MCF 10A (cell line): ENCODE measurements at places on chromosomes 3 and 15. TPM values are rescaled to one million over a fixed set of nuclear protein-coding genes. Genes with fewer than 3 reads are reported as not detected.

- H3K27me3 ChIP-seq: no peaks in the 10 kb centered on the region
- DNase-seq: no peak
- H3K4me3 ChIP-seq: no peak overlapping the region
- H3K4me1 ChIP-seq: no peaks in the 10 kb centered on the region
These were observed 112.9 kb downstream of the OXNAD1 start for GRCh38 chr3:16377847-16378302.

- DNase-seq: peak; percentile 70
- no peaks in the 10 kb centered on the region for H3K27me3 ChIP-seq
- H3K4me3 ChIP-seq: peak overlapping the region; percentile 50
- H3K27ac ChIP-seq: peak overlapping the region; percentile 89
These were observed 161.9 kb downstream of the FNDC3B start for GRCh38 chr3:172201136-172201869.

DNA sequence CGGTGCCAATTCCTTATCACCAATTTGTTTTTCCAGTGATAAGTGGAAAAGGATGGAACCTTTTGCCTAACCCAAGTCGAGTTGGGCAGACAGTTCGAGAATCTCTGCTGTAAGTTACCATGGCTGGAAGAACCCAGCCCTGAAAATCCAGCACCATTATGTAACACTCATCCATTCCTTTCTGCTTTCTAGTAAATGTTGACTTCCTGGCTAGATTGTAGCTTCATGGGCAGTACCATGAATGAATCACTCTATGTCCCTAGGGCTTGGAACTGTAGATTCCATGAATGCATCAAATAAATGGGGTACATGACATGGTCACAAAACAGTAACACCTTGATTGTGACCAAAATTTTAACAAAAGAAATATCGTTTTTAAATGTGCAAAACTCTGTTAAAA is 14.0 kb downstream of the CHCHD4 start:
- H3K27ac ChIP-seq: no peak overlapping the region
- H3K4me1 ChIP-seq: no peaks in the 10 kb centered on the region
- H3K36me3 ChIP-seq: peaks cover 47% of the 10 kb centered on the region

DNA sequence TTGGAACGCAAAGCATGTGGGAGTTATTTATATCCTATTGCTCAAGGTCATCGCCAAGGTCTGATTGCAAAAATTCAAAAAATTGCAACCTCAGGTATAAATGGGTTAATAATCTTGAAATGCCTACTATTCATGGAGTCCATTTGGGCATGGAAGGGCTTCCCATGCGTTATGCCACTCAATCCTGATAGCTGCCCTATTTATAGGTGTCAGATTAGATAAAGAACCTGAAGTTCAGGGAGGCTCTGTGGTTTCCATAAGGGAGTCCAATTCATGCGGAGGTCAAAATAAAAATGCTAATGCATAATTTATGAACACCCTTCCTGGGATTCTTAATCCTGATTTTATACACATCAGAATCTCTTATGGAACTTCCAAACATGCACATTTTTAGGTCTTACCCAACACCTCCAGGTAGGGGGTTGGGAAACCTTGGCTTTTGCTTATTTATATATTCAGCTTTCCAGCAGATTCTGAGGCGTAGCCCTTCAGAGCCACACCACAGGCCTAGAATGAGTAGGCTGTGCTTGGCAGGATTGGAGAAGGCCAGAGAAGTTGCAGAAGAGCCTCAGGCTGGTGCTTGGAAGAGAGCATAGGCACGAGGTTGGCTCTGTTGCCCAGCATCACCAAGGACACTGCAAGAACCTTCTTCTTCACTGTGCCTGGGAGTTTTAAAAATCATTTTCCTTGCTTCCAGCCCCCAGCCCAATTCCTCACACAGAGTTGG is 324.4 kb upstream of the CFAP20DC start:
- no peaks in the 10 kb centered on the region for H3K4me1 ChIP-seq
- H3K36me3 ChIP-seq: no peaks in the 10 kb centered on the region
- H3K27me3 ChIP-seq: no peaks in the 10 kb centered on the region
- H3K27ac ChIP-seq: no peak overlapping the region
- H3K4me3 ChIP-seq: no peak overlapping the region

DNA sequence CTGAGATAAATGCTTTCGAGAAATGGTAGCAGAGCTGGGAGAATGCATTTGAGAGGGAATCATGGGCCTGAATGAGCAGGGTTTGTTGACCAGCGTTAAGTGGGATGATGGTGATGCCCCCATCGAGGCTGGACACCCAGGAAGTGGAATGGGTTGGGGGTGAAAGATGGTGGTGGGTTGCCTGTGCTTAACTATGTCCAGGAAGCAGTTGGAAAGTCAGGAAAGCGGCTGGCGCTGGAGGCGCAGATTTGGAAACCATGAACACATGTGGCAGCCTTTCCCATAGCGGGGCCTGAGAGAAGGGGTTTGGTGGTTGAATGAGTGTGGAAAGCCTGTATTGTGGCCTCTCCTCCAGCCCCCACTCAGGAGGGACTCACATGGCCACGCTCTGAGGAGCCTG is 80.7 kb downstream of the AAGAB start:
- H3K36me3 ChIP-seq: peaks cover 42% of the 10 kb centered on the region
- peak overlapping the region; percentile 80 for H3K27ac ChIP-seq
- H3K27me3 ChIP-seq: no peaks in the 10 kb centered on the region
- peaks cover 52% of the 10 kb centered on the region for H3K4me1 ChIP-seq
- no peak for DNase-seq
- peak overlapping the region; percentile 46 for H3K4me3 ChIP-seq

GRCh38 chr3:48016301-48016973 is at the start of gene MAP4:
Gene MAP4 (minus strand): TSS chr3:48016416. CDS start chr3:47998860, 17,556 bp downstream.
- H3K4me1 ChIP-seq: peaks cover 40% of the 10 kb centered on the region
- no peak within 1 kb of the TSS for H3K4me3 ChIP-seq
- H3K27me3 ChIP-seq: no peaks in the 10 kb centered on the region
- DNase-seq: no peak

GRCh38 chr3:117793622-117794265 is 1084.2 kb downstream of the TUSC7 start:
- H3K27ac ChIP-seq: no peak overlapping the region
- H3K4me1 ChIP-seq: peaks cover 12% of the 10 kb centered on the region
- no peaks in the 10 kb centered on the region for H3K27me3 ChIP-seq
- no peak for DNase-seq

GRCh38 chr15:64776402-64776786 is 1.0 kb upstream of the RBPMS2 start:
- H3K27ac ChIP-seq: no peak overlapping the region
- no peaks in the 10 kb centered on the region for H3K36me3 ChIP-seq
- peaks cover 11% of the 10 kb centered on the region for H3K27me3 ChIP-seq

DNA sequence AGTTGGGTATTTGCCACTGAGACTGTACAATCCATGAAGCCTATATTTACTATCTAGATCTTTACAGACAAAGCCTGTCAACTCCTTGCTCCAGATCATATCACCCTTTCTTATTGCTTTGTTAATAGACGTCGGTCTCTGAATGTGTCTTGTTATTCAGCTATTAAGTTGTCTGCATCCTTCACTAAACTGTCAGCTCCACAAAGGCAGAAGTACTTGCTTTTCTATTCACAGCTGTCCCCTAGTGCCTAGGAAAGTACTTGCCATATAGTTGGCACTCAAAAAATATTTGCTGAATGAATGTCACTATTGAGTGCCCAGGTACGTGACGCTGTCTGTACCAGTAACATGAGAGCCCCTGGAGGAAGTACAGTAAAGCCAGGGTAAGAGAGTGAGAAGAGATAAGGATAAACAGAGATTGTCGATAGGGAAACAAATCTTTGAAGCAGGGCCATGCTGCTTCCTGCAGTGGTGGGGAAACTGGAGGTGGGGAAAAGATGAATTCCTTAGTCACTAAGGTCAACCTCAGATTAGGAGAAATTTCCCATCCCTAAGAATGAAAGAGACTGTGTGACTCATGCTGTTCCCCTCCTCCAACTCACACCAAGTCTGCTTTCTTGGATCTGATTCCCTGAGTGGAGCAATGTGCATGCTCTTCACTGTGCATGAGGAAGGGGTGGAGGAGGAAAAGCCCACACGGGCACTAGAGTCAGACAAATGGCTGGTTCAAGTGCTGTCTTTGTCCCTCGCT is 36.3 kb downstream of the PRICKLE2 start:
- peak overlapping the region; percentile 75 for H3K27ac ChIP-seq
- no peaks in the 10 kb centered on the region for H3K36me3 ChIP-seq
- H3K27me3 ChIP-seq: no peaks in the 10 kb centered on the region
- H3K4me1 ChIP-seq: peaks cover 66% of the 10 kb centered on the region

- no peak overlapping the region for H3K27ac ChIP-seq
- peaks cover 5% of the 10 kb centered on the region for H3K4me1 ChIP-seq
- no peaks in the 10 kb centered on the region for H3K36me3 ChIP-seq
- H3K27me3 ChIP-seq: no peaks in the 10 kb centered on the region
- no peak overlapping the region for H3K4me3 ChIP-seq
- peak; percentile 45 for DNase-seq
These were observed 709.4 kb upstream of the NR2F2 start for GRCh38 chr15:95620934-95621579.

DNA sequence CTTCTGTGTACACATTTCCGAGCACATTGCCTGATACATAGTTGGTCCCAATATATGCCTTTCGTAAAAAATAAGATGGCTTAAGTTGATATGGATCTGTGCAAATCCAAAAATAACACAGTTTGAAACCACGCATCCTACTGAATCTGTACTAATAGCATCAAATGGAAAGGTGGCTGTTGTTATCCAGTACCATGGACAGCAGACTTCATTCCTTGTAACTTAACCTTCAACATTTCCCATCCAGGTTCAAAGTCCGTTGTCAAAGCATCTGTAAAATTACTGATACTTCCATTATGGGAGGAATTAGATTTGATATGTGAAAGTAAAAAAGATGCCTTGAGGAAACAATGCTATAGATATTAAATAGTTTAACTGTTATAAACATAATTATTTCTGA is 65.5 kb upstream of the C3orf49 start:
- H3K36me3 ChIP-seq: no peaks in the 10 kb centered on the region
- peak; percentile 57 for DNase-seq
- H3K4me1 ChIP-seq: no peaks in the 10 kb centered on the region
- no peak overlapping the region for H3K27ac ChIP-seq
- H3K27me3 ChIP-seq: no peaks in the 10 kb centered on the region
- H3K4me3 ChIP-seq: no peak overlapping the region

- no peaks in the 10 kb centered on the region for H3K36me3 ChIP-seq
- no peaks in the 10 kb centered on the region for H3K27me3 ChIP-seq
- H3K4me3 ChIP-seq: no peak overlapping the region
- H3K4me1 ChIP-seq: peaks cover 9% of the 10 kb centered on the region
- peak overlapping the region; percentile 62 for H3K27ac ChIP-seq
These were observed 52.4 kb downstream of the TNIK start for GRCh38 chr3:171407759-171408158.

DNA sequence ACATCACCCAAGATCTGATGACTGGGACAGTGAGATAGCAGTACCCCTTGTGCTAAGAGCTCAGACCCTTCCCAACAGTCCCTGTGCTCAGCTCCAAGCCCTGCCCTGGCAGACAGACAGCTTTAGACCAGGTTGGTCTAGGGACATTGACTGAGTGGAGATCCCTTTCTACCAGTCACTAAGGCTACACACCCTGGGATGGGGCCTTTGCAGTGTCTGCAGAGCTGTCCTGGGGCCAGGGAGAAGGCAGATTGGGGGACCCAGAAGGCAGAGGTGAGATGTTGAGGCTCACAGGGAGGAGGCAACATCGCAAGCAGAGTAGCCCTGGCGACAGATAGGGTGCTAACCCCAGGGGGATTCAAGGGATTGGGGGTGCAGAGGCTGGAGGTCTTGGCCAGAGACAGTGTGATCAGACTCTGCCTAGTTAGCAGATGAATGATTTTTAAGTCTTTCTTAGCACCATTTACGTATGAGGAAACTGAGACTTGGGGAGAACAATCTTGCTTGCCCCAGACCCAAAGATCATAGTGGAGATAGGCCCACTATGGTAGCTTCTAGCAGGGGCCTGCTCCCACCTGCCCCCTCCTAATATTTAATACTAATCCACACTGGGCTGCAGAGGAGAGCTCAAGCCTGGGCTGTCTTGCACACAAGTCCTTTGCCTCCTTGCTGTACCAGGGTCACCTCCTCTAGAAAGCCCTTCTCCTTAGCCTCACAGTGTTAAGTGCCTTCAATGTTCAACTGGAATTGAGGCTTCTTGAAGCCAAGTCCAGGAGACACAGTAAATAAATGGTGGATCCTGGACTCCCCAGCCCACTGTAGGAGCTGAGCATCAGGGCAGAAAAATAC is 32.6 kb downstream of the HMCES start:
- H3K4me3 ChIP-seq: no peak overlapping the region
- DNase-seq: no peak
- peak overlapping the region; percentile 4 for H3K27ac ChIP-seq
- H3K27me3 ChIP-seq: no peaks in the 10 kb centered on the region

GRCh38 chr3:129017484-129017899 is 16.4 kb downstream of the EFCC1 start:
- H3K27ac ChIP-seq: no peak overlapping the region
- H3K4me1 ChIP-seq: no peaks in the 10 kb centered on the region
- H3K27me3 ChIP-seq: no peaks in the 10 kb centered on the region
- DNase-seq: no peak
- no peak overlapping the region for H3K4me3 ChIP-seq

DNA sequence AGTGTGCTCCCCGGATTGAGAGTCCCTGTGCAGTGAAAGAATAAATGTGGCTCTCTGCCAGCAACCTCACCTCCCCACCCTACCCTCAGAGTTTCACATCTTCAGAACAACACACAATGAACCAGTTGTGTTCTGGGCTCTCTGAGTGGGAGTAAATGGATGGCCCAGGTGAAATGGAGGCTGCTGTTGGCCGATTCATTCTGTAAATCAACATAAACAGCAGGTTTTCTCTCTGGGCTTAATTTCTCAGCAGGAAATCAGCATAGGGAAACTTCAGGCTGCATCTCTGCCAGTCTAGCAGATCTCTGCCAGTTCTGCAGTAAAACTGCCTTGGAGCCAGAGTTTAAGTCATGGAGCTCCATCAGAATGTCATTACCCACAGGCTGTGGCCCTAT is 54.6 kb upstream of the FURIN start:
- no peak overlapping the region for H3K4me3 ChIP-seq
- H3K36me3 ChIP-seq: peaks cover 5% of the 10 kb centered on the region
- no peaks in the 10 kb centered on the region for H3K27me3 ChIP-seq
- H3K4me1 ChIP-seq: no peaks in the 10 kb centered on the region

DNA sequence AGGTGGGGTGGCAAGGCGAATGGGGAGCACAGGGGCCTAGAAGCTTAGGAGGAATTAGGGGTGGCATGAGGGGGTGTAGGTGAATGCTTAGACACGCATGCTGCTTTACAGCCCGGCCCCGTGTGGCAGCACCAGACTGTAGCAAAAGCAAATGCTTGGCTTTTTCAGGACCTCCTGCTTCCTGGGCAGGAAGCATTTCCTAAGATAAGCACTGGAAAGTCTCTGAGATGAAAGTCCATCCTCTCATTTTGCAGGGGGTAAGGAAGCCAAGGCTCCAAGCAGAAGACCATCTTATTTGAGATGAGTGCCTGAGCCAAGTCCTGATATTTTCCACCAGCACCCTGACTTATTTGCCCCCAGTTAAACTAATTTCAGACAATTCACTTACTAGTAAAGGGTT is 12.9 kb downstream of the SSUH2 start:
- H3K4me3 ChIP-seq: no peak overlapping the region
- no peaks in the 10 kb centered on the region for H3K36me3 ChIP-seq
- no peaks in the 10 kb centered on the region for H3K27me3 ChIP-seq

The GOLGA6L7 gene
- not detected in 2 replicates for total RNA-seq

The RBMS3 gene
- total RNA-seq: 65.5 and 74.2 TPM in 2 replicates

The MEX3B gene
- total RNA-seq: 4.6 and 5.3 TPM in 2 replicates

The GPR149 gene
- total RNA-seq: not detected in 2 replicates

The COL8A1 gene
- total RNA-seq: 29.1 and 112 TPM in 2 replicates

The PARP15 gene
- total RNA-seq: not detected in 2 replicates

The TADA3 gene
- 72.0 and 77.1 TPM in 2 replicates for total RNA-seq

The ZNF501 gene
- 0.17 and 0.40 TPM in 2 replicates for total RNA-seq

The CP gene
- 0.37 TPM in 1 of 2 replicates, not detected in the other for total RNA-seq

The SLC28A2 gene
- total RNA-seq: not detected in 2 replicates
